ENCODE measurements at places on chromosomes 2 and 18.

- no peak overlapping the region for H3K4me3 ChIP-seq
- no peaks in the 10 kb centered on the region for H3K36me3 ChIP-seq
- no peak overlapping the region for H3K27ac ChIP-seq
Observed at GRCh38 chr2:190722061-190722759, 73.3 kb downstream of the NAB1 start.

DNA sequence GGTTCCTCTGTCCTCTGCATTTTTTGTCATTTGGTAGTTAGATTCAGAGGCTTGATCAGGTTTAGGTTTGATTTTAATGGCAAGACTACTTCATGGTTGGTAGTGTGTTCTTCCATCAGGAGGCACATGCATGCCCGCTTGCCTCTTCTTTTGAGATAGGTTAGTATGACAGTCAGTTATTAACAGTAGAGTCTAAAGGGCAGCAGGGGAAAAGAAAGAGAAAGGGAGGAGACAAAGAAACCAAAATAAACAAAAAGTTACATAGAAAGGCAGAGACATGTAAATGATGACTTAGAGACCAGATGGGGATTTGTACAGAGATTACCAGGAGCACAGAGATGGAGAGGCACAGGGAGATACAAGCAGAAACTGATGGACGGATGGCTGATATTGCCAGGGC is 10.2 kb upstream of the RMP24 start:
- DNase-seq, result no peak
- no peak overlapping the region for H3K4me3 ChIP-seq
- H3K27ac ChIP-seq, result no peak overlapping the region
- no peaks in the 10 kb centered on the region for H3K4me1 ChIP-seq

DNA sequence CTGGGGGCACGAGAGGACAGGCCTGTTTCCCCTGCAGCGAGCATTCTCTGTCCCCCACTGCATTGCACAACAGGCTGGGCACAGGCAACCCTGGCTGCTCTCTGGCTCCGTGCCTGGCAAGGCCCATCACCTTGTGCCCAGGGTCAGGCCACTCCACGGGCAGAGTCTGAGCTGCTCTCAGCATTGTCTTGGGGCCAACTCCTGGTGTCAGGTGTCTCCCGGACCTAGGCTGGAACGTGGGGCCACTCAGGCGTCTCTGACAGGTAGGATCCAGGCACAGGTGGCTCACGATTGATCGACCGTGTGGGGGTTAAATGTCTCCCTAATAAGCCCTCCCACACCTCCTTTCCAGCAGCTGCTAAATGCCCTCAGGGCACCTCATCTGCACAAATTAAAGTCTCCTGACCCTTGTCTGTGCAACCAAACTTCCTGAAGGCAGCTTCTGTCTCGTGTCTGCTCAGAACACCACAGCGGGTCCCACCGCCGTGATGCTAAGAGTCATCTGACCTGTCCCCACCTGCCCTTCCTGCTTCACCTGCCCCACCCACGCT is 66.6 kb upstream of the GPC1 start:
- DNase-seq, result no peak
- H3K27me3 ChIP-seq, result no peaks in the 10 kb centered on the region
- H3K27ac ChIP-seq, result peak overlapping the region; percentile 39
- H3K36me3 ChIP-seq, result no peaks in the 10 kb centered on the region

- no peaks in the 10 kb centered on the region for H3K4me1 ChIP-seq
- H3K36me3 ChIP-seq, result no peaks in the 10 kb centered on the region
- H3K4me3 ChIP-seq, result no peak overlapping the region
Observed at GRCh38 chr2:222355860-222356259, 57.1 kb upstream of the PAX3 start.

DNA sequence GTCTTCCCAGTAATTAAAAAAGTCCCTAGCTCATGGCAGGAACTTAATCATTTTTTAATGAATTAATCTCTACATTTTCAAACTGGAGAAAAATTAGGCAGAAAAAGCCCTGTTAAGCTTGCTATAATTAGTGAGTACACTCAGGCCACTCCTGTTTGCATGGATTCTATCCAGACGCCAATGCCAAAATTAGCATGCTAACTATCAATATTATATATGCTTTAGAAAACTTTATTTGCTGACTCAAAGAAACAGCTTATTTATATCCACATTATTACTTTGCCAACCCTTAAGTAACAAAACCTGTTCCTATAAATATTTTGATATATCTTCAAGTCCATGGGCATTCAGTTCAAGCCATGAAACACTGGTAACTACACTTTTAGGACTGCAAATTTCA is 90.9 kb downstream of the SMC6 start:
- no peak overlapping the region for H3K27ac ChIP-seq
- peaks cover 5% of the 10 kb centered on the region for H3K36me3 ChIP-seq
- H3K4me3 ChIP-seq, result no peak overlapping the region
- H3K27me3 ChIP-seq, result no peaks in the 10 kb centered on the region

- H3K36me3 ChIP-seq, result no peaks in the 10 kb centered on the region
- H3K27ac ChIP-seq, result no peak overlapping the region
- H3K27me3 ChIP-seq, result no peaks in the 10 kb centered on the region
- H3K4me1 ChIP-seq, result no peaks in the 10 kb centered on the region
Observed at GRCh38 chr2:37623406-37623805, 48.0 kb downstream of the CDC42EP3 start.

- DNase-seq, result peak; percentile 68
- H3K4me3 ChIP-seq, result no peak overlapping the region
- no peaks in the 10 kb centered on the region for H3K36me3 ChIP-seq
- no peaks in the 10 kb centered on the region for H3K27me3 ChIP-seq
Observed at GRCh38 chr18:12306752-12307700, 1.0 kb upstream of the TUBB6 start.

GRCh38 chr2:104158191-104158590 is 695.7 kb upstream of the POU3F3 start:
- H3K27me3 ChIP-seq, result no peaks in the 10 kb centered on the region
- H3K4me3 ChIP-seq, result no peak overlapping the region
- H3K27ac ChIP-seq, result no peak overlapping the region
- DNase-seq, result no peak

- no peak overlapping the region for H3K27ac ChIP-seq
- DNase-seq, result no peak
- H3K4me3 ChIP-seq, result no peak overlapping the region
- no peaks in the 10 kb centered on the region for H3K27me3 ChIP-seq
Observed at GRCh38 chr18:28816155-28816554, 639.2 kb upstream of the CDH2 start.

- DNase-seq, result no peak
- H3K4me3 ChIP-seq, result peak overlapping the region; percentile 93
- H3K4me1 ChIP-seq, result no peaks in the 10 kb centered on the region
- H3K27me3 ChIP-seq, result no peaks in the 10 kb centered on the region
- H3K36me3 ChIP-seq, result no peaks in the 10 kb centered on the region
- peak overlapping the region; percentile 80 for H3K27ac ChIP-seq
Observed at GRCh38 chr2:183079139-183079775, 710 bp downstream of the DUSP19 start.

GRCh38 chr18:54392543-54393023 is 34.9 kb downstream of the C18orf54 start:
- H3K27ac ChIP-seq, result no peak overlapping the region
- no peaks in the 10 kb centered on the region for H3K36me3 ChIP-seq
- H3K27me3 ChIP-seq, result no peaks in the 10 kb centered on the region
- DNase-seq, result no peak
- H3K4me1 ChIP-seq, result no peaks in the 10 kb centered on the region
- no peak overlapping the region for H3K4me3 ChIP-seq

DNA sequence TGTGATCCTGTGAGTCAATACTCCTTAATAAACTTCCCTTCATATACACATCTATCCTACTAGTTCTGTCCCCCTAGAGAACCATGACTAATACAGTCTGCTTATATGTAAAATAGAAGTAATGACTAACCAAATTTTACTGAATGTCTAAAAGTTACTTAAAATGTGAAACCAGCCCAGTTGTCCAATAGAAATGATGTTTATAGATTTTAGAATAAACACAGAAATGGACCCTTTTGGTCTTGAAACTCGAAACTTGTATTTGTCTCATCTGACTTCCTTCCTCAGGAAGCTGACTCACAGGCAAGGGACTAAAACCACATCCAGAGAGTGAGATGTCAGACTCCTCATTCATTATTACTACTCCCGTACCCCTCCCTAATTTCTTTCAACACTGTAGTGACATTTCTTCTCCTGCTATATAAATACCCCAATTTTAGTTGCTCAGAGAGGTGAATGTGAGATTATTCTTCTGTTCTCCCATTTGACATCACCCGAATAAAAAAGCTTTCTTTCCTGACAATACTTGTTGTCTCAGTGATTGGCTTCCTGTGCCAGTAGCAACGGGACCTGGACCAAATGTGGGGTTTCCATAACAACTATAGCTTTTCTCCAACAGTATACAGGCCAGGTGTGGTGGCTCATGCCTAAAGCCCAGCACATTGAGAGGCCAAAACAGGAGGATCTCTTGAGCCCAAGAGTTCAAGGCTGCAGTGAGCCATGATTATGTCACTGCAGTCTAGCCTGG is 486.0 kb downstream of the ERBB4 start:
- no peaks in the 10 kb centered on the region for H3K36me3 ChIP-seq
- no peak overlapping the region for H3K27ac ChIP-seq
- no peaks in the 10 kb centered on the region for H3K27me3 ChIP-seq
- H3K4me3 ChIP-seq, result no peak overlapping the region

- H3K27ac ChIP-seq, result peak overlapping the region; percentile 35
- no peak overlapping the region for H3K4me3 ChIP-seq
- no peak for DNase-seq
- no peaks in the 10 kb centered on the region for H3K36me3 ChIP-seq
- peaks cover 11% of the 10 kb centered on the region for H3K4me1 ChIP-seq
Observed at GRCh38 chr2:151637271-151637781, 97.0 kb downstream of the NEB start.

DNA sequence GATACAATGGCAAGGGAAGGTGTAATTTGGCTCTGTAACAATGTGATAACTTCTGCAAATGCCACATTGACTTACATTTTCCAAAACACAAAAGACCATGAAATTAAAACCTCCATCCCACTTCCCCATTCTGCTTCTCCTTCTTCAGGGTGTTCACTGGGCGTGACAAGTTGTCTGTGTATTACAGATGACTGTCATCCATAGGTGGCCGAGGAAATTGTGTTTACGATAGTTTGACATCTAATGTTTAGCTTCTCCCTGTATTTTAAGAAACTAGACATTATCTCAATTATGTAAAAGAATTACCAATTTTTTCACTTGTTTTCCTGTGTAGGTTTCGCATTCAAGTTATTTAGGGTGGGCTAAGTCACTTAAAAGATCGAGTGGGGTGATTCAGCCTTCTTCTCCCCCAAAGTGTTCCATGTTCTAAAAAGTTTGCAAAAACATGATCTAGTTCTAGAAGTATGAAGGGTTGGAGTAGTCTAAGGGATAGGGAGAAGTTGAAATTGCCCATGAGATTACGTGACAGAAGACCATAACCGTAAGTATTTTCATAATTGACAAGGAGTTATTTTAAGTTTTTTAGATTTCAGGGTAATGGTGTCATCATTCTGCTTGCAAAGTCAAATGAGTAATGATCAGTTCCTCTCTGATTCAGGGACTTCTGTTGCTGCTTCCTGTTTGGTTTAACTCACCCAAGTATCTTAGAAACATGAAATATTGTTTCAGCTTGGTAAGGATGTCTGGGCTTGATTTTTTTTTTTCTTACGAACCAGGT is 25.2 kb upstream of the CYTIP start:
- no peak overlapping the region for H3K4me3 ChIP-seq
- H3K36me3 ChIP-seq, result no peaks in the 10 kb centered on the region
- DNase-seq, result no peak
- H3K27ac ChIP-seq, result peak overlapping the region; percentile 49

- no peaks in the 10 kb centered on the region for H3K36me3 ChIP-seq
- H3K4me1 ChIP-seq, result peaks cover 7% of the 10 kb centered on the region
- DNase-seq, result no peak
- H3K4me3 ChIP-seq, result no peak overlapping the region
Observed at GRCh38 chr18:32401621-32402020, 69.1 kb downstream of the GAREM1 start.

DNA sequence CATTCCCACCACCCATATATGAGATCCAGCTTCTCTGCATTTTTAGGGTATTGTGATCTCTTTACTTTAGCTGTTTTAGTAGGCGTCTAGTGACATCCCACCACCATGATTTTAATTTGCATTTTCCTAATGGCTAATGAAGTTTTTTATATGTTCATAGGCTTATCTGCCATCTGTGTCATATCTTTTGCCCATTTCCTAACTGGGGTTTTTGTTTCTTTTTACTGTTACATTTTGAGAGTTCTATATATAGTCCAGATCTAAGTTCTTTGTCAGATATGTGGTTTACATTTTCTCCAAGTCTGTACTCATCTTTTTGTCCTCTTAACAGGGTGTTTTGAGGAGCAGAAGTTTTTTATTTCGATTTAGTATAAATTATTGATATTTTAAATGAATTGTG is 39.6 kb downstream of the PTPN2 start:
- no peak for DNase-seq
- H3K27me3 ChIP-seq, result no peaks in the 10 kb centered on the region
- H3K36me3 ChIP-seq, result no peaks in the 10 kb centered on the region

- H3K4me3 ChIP-seq, result no peak overlapping the region
- H3K27me3 ChIP-seq, result no peaks in the 10 kb centered on the region
- no peak overlapping the region for H3K27ac ChIP-seq
- DNase-seq, result no peak
Observed at GRCh38 chr2:109432421-109432820, 181.3 kb downstream of the SEPTIN10 start.

- H3K36me3 ChIP-seq, result no peaks in the 10 kb centered on the region
- H3K27ac ChIP-seq, result no peak overlapping the region
- no peaks in the 10 kb centered on the region for H3K27me3 ChIP-seq
- H3K4me3 ChIP-seq, result no peak overlapping the region
- DNase-seq, result no peak
Observed at GRCh38 chr2:218334531-218334930, 22.1 kb upstream of the CATIP start.

GRCh38 chr18:24270937-24271380 is 126.7 kb downstream of the OSBPL1A start:
- DNase-seq, result no peak
- peaks cover 10% of the 10 kb centered on the region for H3K4me1 ChIP-seq
- H3K27ac ChIP-seq, result peak overlapping the region; percentile 73
- no peaks in the 10 kb centered on the region for H3K27me3 ChIP-seq
- H3K36me3 ChIP-seq, result no peaks in the 10 kb centered on the region

- H3K36me3 ChIP-seq, result no peaks in the 10 kb centered on the region
- no peak for DNase-seq
- H3K4me3 ChIP-seq, result no peak overlapping the region
Observed at GRCh38 chr2:164757934-164758695, 83.5 kb downstream of the COBLL1 start.

All from liver (tissue), 10 donors.